ENCODE measurements at places on chromosomes 13 and 19. TPM values are rescaled to one million over a fixed set of nuclear protein-coding genes. Genes with fewer than 3 reads are reported as not detected.

- no peaks in the 10 kb centered on the region for H3K27me3 ChIP-seq
- DNase-seq = no peak
- no peak overlapping the region for H3K4me3 ChIP-seq
- H3K36me3 ChIP-seq = peaks cover 47% of the 10 kb centered on the region
Observed at GRCh38 chr19:16859626-16860025, 29.2 kb upstream of the F2RL3 start.

DNA sequence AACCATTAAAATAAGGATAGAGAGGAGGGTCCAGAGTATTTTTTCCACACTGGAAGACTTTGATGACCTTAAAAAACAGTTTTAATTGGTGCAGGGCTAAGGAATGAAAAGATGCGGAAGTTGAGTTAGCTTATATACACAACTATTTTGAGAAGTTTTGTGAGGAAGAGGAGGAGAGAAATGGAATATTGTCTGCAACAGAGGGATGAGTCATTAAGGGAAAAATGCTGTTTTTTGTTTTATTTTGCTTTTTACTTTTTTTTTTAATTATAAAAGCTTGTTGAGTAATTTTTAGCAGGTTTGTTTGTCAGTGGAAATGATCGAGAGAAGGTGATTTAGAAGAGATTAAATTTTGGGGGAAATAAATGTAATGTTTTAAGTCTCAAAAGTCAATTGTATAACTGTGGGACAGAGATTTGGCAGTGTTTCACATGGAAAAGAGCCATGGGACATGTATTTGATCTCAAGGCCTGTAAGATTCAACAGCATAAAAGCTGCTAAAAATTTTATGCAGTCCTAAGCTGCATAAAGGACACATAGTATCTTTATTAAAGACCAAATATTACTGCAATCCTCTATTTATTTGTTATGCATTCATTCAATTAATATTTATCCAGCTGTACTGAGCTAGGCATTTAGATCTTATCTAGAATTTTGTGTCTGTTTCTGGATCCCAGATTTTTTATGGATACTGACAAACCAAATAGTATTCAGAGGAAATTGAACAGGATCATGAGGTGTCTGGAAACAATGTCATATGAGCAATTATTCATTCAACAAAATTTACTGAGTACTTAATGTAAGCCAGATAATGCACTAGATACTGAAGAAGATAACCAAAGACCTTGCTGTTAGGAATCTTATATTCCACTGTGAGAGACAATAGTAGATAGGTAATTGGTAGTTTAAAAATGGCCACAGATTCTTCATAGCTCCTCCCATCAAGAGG is 72.7 kb downstream of the DNAJC15 start:
- no peak overlapping the region for H3K27ac ChIP-seq
- no peaks in the 10 kb centered on the region for H3K27me3 ChIP-seq
- no peaks in the 10 kb centered on the region for H3K4me1 ChIP-seq
- DNase-seq = no peak
- H3K4me3 ChIP-seq = no peak overlapping the region

- DNase-seq = no peak
- H3K4me1 ChIP-seq = no peaks in the 10 kb centered on the region
- H3K36me3 ChIP-seq = no peaks in the 10 kb centered on the region
- no peaks in the 10 kb centered on the region for H3K27me3 ChIP-seq
Observed at GRCh38 chr13:30325668-30326067, 18.3 kb upstream of the KATNAL1 start.

Gene RINL
- 12.0 TPM for total RNA-seq

DNA sequence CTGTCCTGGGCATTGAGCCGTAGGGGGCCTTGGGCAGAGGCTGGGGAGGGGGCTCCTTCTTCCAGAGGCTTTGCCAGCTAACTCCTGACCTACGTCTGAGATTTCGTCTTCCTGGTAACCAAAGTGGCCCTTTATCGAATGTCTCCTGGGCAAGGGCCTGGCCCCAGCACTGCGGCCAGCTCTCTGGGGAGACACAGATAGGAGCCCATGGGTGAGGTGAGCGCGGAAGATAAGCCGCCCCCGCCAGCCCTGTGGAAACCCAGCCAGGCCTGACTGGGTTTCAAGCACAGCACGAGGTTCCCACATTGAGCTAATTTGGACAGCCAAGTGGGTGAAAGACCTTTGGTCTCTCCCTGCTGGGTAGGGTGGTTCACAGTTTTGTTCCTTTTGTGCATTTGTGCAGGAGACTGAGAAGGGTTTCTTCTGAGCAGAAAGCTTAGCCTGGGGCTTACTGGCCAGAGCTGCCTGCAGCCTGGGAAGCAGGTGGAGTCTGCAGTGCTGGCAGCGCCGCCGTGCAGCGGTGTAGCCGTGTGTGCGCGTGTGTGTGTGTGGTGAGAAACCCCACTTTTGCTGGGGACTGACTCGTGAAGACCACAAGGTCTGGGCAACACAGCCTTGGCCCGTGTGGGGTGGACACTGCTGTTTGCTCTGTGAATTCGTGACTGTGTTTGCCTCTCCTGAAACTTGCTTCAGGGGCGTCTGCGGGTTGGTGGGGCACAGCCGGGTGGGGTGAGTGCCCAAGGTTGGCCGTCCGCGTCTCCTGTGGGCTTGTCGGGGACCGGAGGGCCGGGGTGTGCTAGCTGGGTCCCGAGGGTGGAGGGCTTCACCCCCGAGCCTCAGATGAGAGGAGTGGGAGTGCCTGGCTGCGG is 2.5 kb downstream of the BSG start:
- peaks cover 7% of the 10 kb centered on the region for H3K36me3 ChIP-seq
- DNase-seq = no peak
- H3K27ac ChIP-seq = no peak overlapping the region
- no peaks in the 10 kb centered on the region for H3K27me3 ChIP-seq
- H3K4me1 ChIP-seq = peaks cover 47% of the 10 kb centered on the region

DNA sequence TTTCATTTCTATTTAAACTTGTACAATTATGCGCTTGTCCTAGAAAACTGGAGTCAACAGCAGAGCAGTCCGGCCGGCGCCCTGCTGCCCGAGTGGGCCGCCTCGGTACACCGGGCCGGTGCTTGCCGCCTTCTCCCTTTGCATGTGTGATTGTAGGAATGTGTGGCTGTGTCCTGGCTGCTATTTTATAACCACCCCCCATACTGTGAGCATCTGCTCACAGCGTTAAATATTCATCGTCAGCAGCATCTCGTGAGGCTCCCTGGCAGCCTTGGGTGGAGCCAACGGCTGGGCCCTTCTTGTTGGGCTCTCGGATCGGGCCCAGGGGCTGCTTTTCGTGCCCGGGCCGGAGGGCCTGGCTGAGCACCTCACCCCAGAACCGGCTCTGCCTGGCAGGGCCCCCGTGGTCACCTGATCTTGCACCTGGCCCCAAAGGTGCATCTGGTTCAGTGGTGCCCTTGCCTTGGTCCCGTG is 10.6 kb downstream of the PIAS4 start:
- H3K4me1 ChIP-seq = peaks cover 6% of the 10 kb centered on the region
- no peak overlapping the region for H3K4me3 ChIP-seq
- no peaks in the 10 kb centered on the region for H3K27me3 ChIP-seq
- H3K27ac ChIP-seq = no peak overlapping the region
- no peak for DNase-seq

Gene SIN3B
- 59.8 TPM for total RNA-seq

Gene R3HDM4
- total RNA-seq = 50.7 TPM

GRCh38 chr13:78540058-78540457 is 63.3 kb downstream of the POU4F1 start:
- no peaks in the 10 kb centered on the region for H3K4me1 ChIP-seq
- H3K36me3 ChIP-seq = no peaks in the 10 kb centered on the region
- no peak overlapping the region for H3K27ac ChIP-seq
- no peak for DNase-seq

GRCh38 chr13:110524541-110525257 is 36.8 kb downstream of the RAB20 start:
- peaks cover 10% of the 10 kb centered on the region for H3K36me3 ChIP-seq
- no peak overlapping the region for H3K4me3 ChIP-seq
- H3K27me3 ChIP-seq = no peaks in the 10 kb centered on the region
- peak overlapping the region; percentile 51 for H3K27ac ChIP-seq
- DNase-seq = peak; percentile 82
- H3K4me1 ChIP-seq = peaks cover 56% of the 10 kb centered on the region

DNA sequence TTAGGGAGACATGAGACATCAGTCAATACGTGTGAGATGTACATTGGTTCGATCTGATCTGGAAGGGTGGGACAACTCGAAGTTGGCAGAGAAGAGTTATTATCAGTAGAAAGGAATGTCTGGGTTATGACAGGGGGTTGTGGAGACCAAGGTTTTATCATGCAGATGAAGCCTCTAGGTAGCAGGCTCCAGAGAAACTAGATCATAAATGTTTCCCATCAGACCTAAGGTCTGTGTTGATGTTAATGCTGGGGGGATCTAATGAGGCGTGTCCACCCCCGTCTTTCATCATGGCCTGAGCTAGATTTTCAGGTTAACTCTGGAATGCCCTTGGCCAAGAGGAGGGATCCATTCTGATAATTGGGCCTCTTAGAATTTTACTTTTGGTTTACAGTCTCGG is 187.0 kb upstream of the KL start:
- H3K27me3 ChIP-seq = no peaks in the 10 kb centered on the region
- H3K4me3 ChIP-seq = no peak overlapping the region
- no peaks in the 10 kb centered on the region for H3K36me3 ChIP-seq
- H3K27ac ChIP-seq = no peak overlapping the region
- no peaks in the 10 kb centered on the region for H3K4me1 ChIP-seq

Gene SMAD9
- 21.5 TPM for total RNA-seq

- H3K27me3 ChIP-seq = peaks cover 6% of the 10 kb centered on the region
- no peak overlapping the region for H3K4me3 ChIP-seq
- no peaks in the 10 kb centered on the region for H3K4me1 ChIP-seq
- no peaks in the 10 kb centered on the region for H3K36me3 ChIP-seq
- DNase-seq = no peak
Observed at GRCh38 chr13:46516599-46517338, 36.2 kb upstream of the LRCH1 start.

Gene CFAP97D2
- total RNA-seq = not detected

Gene ZNF814
- 12.3 TPM for total RNA-seq

Gene ZNF146
- 41.2 TPM for total RNA-seq

- no peak overlapping the region for H3K27ac ChIP-seq
- H3K4me1 ChIP-seq = no peaks in the 10 kb centered on the region
- DNase-seq = no peak
- peaks cover 11% of the 10 kb centered on the region for H3K27me3 ChIP-seq
- no peaks in the 10 kb centered on the region for H3K36me3 ChIP-seq
Observed at GRCh38 chr19:21463449-21464105, 41.8 kb upstream of the ZNF429 start.

Gene PCSK4
- 4.3 TPM for total RNA-seq

- peak; percentile 39 for DNase-seq
- no peaks in the 10 kb centered on the region for H3K27me3 ChIP-seq
- peaks cover 6% of the 10 kb centered on the region for H3K36me3 ChIP-seq
- H3K4me1 ChIP-seq = peaks cover 46% of the 10 kb centered on the region
- no peak overlapping the region for H3K27ac ChIP-seq
Observed at GRCh38 chr13:98521461-98522247, 55.3 kb downstream of the STK24 start.

- no peak overlapping the region for H3K4me3 ChIP-seq
- H3K27ac ChIP-seq = no peak overlapping the region
- H3K27me3 ChIP-seq = no peaks in the 10 kb centered on the region
- no peak for DNase-seq
- H3K36me3 ChIP-seq = no peaks in the 10 kb centered on the region
Observed at GRCh38 chr13:105395041-105395440, 1140.4 kb downstream of the EFNB2 start.

Gene PSG1
- not detected for total RNA-seq

Gene KLK10
- total RNA-seq = 4.7 TPM

DNA sequence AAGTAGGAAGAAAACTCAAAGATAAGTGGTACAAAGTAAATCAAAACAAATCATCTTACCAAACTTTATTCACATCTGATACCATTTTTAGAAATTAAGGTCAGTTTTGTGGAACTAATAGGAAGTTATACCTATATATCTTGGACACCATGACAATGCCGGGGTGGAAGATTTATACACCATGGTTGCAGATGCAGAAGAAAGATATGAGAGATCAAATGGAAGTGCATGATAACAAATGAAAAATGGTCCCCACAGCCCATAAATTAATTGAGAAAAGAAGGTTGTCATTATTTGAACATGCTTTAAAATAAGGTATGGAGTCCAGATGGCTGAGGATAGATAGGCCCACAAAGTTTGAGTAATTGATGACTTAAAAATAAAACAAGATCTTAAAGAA is 276.8 kb downstream of the TSHZ3 start:
- no peak overlapping the region for H3K27ac ChIP-seq
- H3K4me3 ChIP-seq = no peak overlapping the region
- H3K36me3 ChIP-seq = no peaks in the 10 kb centered on the region
- peaks cover 32% of the 10 kb centered on the region for H3K27me3 ChIP-seq
- no peak for DNase-seq

DNA sequence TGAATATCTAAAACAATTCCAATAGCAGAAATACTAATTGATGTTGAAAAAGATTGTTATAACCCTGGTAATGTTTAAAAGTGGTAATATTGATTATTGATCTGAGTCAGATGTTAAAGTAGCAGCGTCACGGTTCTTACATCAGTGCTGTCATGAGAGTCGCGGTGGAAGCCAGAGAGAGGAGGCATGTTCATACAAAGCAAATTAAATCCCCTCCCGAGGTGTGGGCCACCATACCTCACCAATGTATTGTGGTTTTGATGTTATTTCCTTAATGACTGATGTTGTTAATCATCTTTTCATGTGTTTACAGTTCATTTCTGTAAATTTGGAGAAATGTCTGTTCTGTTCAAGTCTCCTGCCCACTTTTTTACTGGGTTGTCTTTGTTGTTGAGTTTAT is 11.2 kb downstream of the ZNF317 start:
- DNase-seq = no peak
- peaks cover 5% of the 10 kb centered on the region for H3K36me3 ChIP-seq
- H3K27ac ChIP-seq = no peak overlapping the region
- no peaks in the 10 kb centered on the region for H3K4me1 ChIP-seq
- no peak overlapping the region for H3K4me3 ChIP-seq

- DNase-seq = no peak
- no peaks in the 10 kb centered on the region for H3K4me1 ChIP-seq
- no peak overlapping the region for H3K4me3 ChIP-seq
- no peaks in the 10 kb centered on the region for H3K36me3 ChIP-seq
Observed at GRCh38 chr13:81406639-81407292, 1065.8 kb upstream of the SPRY2 start.

- H3K27ac ChIP-seq = no peak overlapping the region
- H3K27me3 ChIP-seq = no peaks in the 10 kb centered on the region
- no peak for DNase-seq
- H3K36me3 ChIP-seq = no peaks in the 10 kb centered on the region
- no peak overlapping the region for H3K4me3 ChIP-seq
Observed at GRCh38 chr13:41654796-41655195, 197.4 kb downstream of the RGCC start.

GRCh38 chr13:100300243-100300642 is 211.3 kb downstream of the PCCA start:
- H3K27ac ChIP-seq = no peak overlapping the region
- H3K36me3 ChIP-seq = peaks cover 9% of the 10 kb centered on the region
- no peaks in the 10 kb centered on the region for H3K27me3 ChIP-seq
- H3K4me1 ChIP-seq = no peaks in the 10 kb centered on the region
- DNase-seq = no peak

Gene FCER2
- total RNA-seq = 0.58 TPM

- DNase-seq = no peak
- peak overlapping the region; percentile 89 for H3K4me3 ChIP-seq
- peak overlapping the region; percentile 93 for H3K27ac ChIP-seq
- H3K36me3 ChIP-seq = no peaks in the 10 kb centered on the region
Observed at GRCh38 chr19:52138278-52138982, 1.3 kb downstream of the ZNF616 start.

Gene CSNK1A1L
- not detected for total RNA-seq

- H3K4me3 ChIP-seq = no peak overlapping the region
- H3K36me3 ChIP-seq = peaks cover 40% of the 10 kb centered on the region
- DNase-seq = no peak
- H3K27ac ChIP-seq = no peak overlapping the region
Observed at GRCh38 chr13:45393941-45394570, 24.1 kb downstream of the SLC25A30 start.

Measured in upper lobe of right lung (tissue), 1 donor.